ENCODE measurements at places on chromosomes 3 and 15.

- DNase-seq: no peak
Measured at GRCh38 chr3:134085034-134085775, 55.5 kb upstream of the SLCO2A1 start.

GRCh38 chr3:48129921-48130320 lies 58.3 kb downstream of the CDC25A start:
- no peak for DNase-seq

- DNase-seq: no peak
Measured at GRCh38 chr3:186487037-186487436, 57.1 kb downstream of the CRYGS start.

- no peak for DNase-seq
Measured at GRCh38 chr15:85457392-85457968, 77.1 kb downstream of the AKAP13 start.

GRCh38 chr3:151133917-151134450 lies 48.5 kb downstream of the MED12L start:
- no peak for DNase-seq

DNA sequence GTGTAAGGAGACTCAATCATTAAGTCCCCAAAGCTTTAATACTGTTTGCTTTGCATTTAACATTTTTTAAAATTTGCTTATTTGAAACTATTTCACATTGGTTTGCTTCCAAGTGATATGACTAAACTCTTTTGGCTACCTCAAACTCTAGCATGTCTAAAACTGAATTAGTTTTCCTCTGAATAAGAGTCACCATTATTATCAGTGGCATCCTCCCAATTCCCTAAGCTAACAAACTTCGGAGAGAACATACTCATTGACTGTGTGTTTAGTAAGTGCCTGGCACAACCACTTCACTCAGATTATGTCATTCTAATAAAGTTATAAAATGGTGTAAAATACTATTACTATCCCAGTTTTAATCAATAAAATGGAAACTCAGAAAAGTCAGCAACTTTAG lies 21.9 kb downstream of the ATOSA start:
- DNase-seq: no peak

DNA sequence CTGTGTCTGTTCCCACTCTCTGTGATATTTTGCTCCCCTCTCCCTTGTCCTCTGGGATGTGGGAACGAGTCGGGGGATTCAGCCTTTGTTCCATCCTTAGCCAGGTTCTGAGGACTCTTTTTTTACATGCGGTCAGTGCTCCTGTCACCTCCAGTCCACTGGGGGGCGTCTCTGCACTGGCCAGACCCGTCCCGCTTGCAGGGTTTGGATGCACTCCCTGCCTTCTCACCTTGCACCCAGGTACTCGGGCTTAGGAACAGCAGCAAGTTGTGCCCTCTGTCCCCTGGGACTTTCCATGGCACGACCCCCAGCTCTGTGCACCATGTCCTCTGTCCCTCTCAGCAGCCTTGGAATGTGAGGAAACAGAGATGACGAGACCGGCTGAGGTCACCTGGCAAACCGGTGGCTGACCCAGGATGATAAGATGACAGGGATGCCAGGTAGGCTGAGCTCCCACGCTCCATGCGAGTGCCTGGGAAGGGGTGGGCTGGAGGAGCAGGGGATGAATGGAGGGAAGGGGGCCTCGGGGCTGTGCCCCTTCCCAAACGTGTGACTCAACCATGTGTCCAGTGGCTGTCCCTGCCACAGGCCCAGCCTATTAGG lies 27.3 kb upstream of the FGD5 start:
- DNase-seq: peak; percentile 62

GRCh38 chr3:64617610-64618009 lies 70.2 kb downstream of the ADAMTS9 start:
- no peak for DNase-seq

- peak; percentile 47 for DNase-seq
Measured at GRCh38 chr3:64530434-64531049, 157.3 kb downstream of the ADAMTS9 start.

- DNase-seq: no peak
Measured at GRCh38 chr3:77859156-77859555, 819.3 kb downstream of the ROBO2 start.

GRCh38 chr3:133301731-133302130 lies 98.1 kb upstream of the BFSP2 start:
- no peak for DNase-seq

GRCh38 chr15:34905047-34905446 lies 64.5 kb downstream of the AQR start:
- no peak for DNase-seq

GRCh38 chr3:183968666-183969245 lies 48.9 kb downstream of the ABCC5 start:
- no peak for DNase-seq

- no peak for DNase-seq
Measured at GRCh38 chr15:38153781-38154180, 98.9 kb upstream of the SPRED1 start.

DNA sequence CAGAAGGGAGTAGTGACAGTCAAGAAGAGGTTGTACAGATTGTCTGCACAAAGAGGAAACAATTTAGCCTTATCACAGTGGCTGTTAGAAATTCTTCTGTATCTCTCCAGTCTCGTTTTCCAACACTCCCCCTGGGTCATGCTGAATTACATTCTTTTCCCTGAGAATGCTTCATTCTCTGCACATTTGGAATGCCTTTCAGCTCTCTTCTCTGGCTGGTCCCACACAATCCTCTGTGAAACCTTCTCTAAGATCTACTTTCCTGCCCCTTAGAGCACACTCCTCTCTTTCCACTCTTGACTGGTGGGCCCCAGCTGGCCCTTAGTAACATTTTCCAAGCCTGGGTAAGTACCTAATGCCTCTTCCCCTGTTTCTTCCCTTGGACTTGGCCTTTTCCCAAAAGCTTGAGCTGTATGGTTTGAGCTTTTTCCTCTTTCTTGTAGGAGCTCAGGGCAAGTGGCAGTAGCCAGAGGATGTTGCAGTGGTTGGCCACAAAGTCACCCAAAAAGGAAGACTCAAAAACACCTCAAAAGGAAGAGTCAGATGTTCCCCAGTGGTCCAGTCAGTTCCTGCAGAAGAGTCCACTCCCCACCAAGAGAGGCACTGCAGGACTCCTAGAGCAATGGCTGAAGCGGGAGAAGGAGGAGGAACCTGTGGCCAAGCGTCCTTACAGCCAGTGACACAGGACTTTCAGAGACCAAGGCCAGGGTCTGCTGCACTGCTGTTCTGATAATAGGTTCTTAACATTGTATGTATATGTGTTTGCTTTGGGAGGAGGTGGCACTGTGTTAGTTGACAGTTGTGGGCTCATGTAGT lies 25.7 kb downstream of the HMCES start:
- no peak for DNase-seq

GRCh38 chr3:14371573-14372474 lies 30.6 kb upstream of the SLC6A6 start:
- DNase-seq: peak; percentile 90

- DNase-seq: no peak
Measured at GRCh38 chr3:10901296-10901945, 85.4 kb downstream of the SLC6A11 start.

DNA sequence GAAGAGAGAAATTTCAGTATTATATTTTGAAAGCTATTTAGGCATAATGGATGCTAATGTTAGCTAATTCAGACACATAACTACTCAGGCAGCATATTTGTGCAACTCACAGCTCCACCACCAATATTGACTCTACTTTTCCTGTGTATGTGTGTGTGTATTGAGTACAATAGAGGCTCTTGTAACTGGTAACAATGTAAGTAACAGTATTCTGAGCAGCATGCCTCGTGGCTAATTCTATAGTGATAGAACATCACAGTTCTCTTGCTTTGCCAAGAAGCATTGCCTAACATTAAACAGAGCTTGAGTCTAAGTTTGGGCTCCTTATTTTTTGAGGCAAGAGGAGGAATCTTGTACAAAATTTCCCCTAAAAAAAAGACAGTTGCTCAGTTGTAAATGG lies 98.6 kb upstream of the ARHGEF26 start:
- peak; percentile 15 for DNase-seq

GRCh38 chr3:2897821-2898220 lies 212.4 kb downstream of the IL5RA start:
- DNase-seq: no peak

DNA sequence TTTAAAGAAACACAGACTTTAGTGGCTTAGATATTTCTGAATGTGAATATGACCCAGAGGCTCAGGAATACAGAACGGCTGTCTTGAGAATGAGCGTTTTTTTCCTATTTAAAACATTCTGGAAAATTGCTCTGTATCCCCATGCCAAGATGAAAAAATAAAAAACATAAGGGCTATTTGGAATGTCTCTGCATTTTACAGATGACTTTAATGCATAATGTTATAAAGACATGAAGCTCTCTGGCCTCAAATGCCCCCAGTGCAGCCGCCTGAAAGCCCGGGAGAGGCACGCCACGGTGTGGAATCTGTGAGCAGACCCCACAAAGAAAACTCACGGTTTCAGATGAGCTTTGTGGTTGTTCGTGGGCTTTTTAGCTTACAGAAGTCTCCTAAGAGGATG lies 322.5 kb upstream of the ICE2 start:
- DNase-seq: no peak

DNA sequence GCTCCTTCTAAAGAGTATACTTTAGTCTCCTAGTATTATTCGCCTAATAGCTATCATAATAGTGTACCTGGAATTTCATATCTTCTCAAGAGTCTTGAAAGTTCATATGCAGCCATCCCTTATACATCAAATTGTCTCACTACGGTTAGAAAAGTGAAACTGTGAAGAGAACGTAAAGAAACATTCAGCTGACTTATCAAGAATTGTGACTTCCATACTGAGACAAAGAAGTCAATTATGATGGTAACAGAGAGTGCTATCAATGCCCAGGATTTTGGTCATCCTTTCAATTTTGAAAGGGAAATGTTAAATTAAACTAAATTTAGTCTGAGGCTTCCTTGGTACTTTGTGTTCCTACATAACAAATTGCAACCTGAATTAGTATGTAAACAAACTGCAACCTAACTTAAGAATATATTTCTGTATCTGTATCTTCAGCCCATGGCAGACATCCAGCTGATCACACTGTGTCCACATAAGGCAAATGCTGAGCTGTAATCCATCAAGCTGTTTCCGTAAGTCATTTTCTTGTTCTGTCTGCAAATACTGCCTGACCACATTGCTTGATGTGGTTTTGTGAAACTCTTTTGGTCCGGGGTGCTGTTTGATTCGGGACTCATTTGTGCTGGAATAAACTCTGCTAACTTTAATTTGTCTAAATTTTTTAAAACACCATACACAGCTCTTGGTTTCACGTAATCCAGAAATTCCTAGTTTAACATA lies 469.6 kb downstream of the SI start:
- peak; percentile 17 for DNase-seq

DNA sequence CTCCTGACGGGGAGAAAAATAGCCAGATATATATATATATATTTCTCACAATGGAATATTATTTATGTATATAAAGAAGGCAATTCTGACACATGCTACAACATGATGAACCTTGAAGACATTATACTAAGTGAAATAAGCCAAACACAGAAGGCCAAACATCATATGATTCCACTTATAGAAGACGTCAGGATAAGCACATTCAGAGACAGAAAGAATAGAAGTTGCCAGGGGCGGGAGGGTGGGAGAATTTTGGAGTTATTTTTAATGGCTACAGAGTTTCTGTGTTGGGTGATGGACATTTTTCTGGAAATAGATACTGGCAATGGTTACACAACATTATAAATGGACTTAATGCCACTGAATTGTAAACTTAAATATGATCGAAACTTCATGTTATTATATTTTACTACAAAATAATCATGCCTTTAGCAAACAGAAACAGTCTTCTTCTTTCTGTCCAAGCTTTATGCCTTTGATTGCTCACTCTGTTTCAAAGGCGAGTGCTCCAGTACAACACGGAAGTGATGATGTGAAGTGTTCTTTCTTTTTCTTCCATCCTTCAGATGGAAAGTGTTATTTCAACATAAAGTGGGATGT lies 514.0 kb downstream of the OCA2 start:
- DNase-seq: no peak

- DNase-seq: peak; percentile 70
Measured at GRCh38 chr3:122101646-122102045, 46.5 kb downstream of the CD86 start.

GRCh38 chr3:152193673-152194267 lies 75.0 kb upstream of the MBNL1 start:
- DNase-seq: no peak

DNA sequence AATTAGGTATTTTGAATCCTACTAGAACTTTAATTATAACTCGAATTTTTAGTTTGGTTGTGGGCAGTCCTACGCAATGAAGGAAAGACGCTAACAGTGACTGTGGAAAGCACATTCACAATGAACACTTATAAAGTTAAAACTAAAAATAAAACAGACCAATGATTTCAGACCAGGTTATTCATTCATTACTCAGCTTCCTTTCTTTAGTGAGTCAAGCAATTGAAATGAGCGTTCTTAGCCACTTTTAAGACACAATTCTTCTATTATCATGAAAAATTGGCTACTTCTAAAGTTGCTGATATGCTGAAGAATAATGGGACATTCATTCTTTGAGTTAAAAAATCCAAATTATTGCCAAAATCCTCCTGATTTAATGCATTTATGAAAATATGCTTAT lies 66.0 kb upstream of the CMSS1 start:
- no peak for DNase-seq

GRCh38 chr3:82015241-82015640 lies 253.8 kb upstream of the GBE1 start:
- no peak for DNase-seq

GRCh38 chr3:57731311-57731710 lies 24.8 kb upstream of the SLMAP start:
- no peak for DNase-seq

GRCh38 chr3:30768703-30769550 lies 125.5 kb downstream of the GADL1 start:
- peak; percentile 50 for DNase-seq

DNA sequence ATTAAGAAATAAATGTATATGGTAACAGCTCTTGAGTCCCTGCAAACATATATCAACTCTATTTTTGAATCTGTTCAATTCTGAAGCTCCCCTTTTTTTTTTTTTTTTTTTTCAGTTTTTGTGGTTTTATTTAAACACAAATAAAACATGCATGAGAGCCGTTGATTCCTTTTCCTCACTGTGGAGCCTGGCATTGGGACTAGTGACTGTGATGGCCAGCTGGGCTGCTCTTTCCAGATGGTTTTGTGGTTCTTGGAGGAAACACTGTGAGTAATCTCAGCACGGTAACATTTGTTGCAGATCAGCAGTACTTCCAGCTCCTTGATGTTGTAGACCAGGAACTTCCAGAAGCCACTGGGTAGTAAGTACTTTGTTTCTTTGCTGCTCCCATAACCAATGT lies 15.9 kb downstream of the EMC7 start:
- DNase-seq: no peak

GRCh38 chr3:90032980-90033641 lies 925.7 kb downstream of the EPHA3 start:
- no peak for DNase-seq

- DNase-seq: no peak
Measured at GRCh38 chr3:58858126-58858525, 191.6 kb upstream of the FAM3D start.

DNA sequence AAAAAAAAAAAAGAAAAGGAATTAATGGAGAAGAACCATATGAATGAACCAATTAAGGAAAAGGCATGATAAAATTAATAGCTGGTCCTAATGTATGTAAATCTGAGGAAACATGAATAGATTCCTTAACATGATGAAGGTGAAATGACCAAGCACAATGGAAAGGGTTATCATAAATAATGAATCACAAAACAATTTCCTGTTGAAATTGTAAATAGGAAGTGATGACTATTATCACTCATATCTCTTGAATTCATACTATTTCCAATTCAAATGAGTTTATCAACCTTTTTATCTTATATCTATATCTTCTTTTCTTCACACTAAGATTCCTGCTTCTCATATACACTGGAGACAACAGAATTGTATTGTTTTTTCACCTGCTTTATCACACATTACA lies 32.0 kb downstream of the AADACL2 start:
- no peak for DNase-seq
